ENCODE measurements at places on chromosomes 7 and 10. TPM values are rescaled to one million over a fixed set of nuclear protein-coding genes. Genes with fewer than 3 reads are reported as not detected.

The TRIM4 gene
- total RNA-seq: 7.1 TPM

DNA sequence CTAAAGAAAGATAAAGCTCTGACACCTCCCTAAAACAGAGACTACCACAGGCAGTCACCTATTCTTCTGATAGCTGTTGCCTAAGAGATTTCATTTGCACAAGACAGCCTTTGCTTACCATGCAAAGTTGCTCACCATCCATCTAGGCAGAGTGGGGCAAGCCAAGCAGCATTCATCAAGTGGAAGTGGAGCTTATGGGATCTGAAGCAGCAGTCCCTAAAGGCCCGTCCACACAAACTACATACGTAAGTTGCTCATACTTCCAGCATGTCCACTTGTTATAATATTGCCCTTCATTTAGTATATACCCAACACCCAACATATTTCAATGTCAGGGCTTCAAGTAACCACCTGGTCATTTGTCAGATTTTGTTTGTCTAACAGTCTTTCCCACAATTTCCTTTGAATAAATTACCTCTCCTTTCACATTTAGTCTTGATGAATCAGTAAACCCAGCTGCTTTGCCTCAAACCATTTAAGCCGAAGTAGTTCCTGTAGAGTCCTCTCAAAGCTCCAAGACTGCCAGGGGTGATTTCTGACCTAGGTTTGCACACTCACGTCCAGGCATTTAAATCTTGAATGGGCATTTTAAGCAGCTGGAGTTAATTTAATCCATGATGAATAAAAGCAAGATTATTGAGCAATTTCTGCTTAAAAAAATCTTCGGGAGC lies 67.9 kb downstream of the ATAD1 start:
- DNase-seq: no peak

DNA sequence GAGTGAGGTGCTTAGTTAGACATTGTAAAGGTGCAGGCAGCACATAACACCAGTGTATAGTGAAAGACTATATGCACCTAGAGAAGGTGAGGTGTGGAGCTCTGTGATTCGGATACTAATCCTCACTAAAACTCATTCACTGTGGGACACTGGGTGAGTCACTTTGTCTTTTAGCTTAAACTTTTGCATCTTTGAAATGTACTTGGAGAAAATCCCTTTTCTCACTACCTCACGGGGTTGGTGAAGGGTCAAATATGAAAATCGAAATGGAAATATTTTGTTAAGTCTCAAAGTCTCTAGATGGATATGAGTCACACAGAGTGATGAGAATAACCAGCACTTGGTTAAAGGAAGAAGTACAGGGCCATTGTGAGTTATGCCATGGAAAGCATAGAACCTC lies 38.0 kb downstream of the MDFIC start:
- DNase-seq: no peak

GRCh38 chr10:86217371-86218080 lies 149.1 kb downstream of the GRID1 start:
- DNase-seq: no peak

GRCh38 chr7:96562458-96562857 lies 147.2 kb downstream of the SEM1 start:
- DNase-seq: no peak

DNA sequence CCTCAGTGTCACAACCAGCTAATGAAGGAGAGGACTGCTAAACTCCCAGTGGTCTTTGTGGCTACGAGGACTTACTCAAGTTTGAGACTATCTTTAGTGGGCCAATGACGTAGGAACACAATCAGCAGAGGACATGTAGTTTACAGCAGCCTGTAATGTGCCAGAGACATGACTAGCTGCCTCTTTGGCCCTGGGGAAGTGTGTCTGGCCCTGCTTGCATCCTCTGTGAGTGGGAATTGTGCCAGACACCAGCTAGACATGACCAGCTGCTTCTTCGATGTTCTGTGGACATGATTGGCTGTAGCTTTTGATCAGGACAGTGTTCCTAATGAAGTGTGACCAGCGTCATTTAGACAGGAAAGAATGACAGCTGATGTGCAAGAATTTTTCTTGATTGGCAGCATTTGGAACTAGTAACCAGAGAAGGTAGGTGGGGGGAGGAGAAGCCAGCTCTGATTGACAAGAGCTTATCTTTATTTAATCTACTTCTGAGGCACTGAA lies 141.7 kb downstream of the AUTS2 start:
- DNase-seq: peak; percentile 46
